ENCODE measurements at places on chromosomes 7 and 10. TPM values are rescaled to one million over a fixed set of nuclear protein-coding genes. Genes with fewer than 3 reads are reported as not detected.

DNAH11 gene
- not detected for total RNA-seq

GARIN1A gene
- total RNA-seq = 0.09 TPM

OR6V1 gene
- not detected for total RNA-seq

CYP3A4 gene
- not detected for total RNA-seq

MUC3A gene
- under 0.01 TPM for total RNA-seq

ADRA2A gene
- total RNA-seq = under 0.01 TPM

CALML5 gene
- not detected for total RNA-seq

FFAR4 gene
- total RNA-seq = not detected

MSMB gene
- not detected for total RNA-seq

RNF133 gene
- total RNA-seq = 0.76 TPM

LIPN gene
- total RNA-seq = not detected

PRSS2 gene
- not detected for total RNA-seq

LRIT1 gene
- not detected for total RNA-seq

SLC29A3 gene
- 3.0 TPM for total RNA-seq

KLF14 gene
- total RNA-seq = not detected

CFTR gene
- not detected for total RNA-seq

ADAP1 gene
- 5.0 TPM for total RNA-seq

COL28A1 gene
- total RNA-seq = not detected

C10orf62 gene
- total RNA-seq = not detected

OGDHL gene
- 0.22 TPM for total RNA-seq

PAPOLB gene
- total RNA-seq = 0.11 TPM

PDE6C gene
- not detected for total RNA-seq

MMS19 gene
- total RNA-seq = 55.1 TPM

OR2A12 gene
- total RNA-seq = not detected

PLAC9 gene
- total RNA-seq = 2.4 TPM

LBX1 gene
- not detected for total RNA-seq

ZMYND11 gene
- 54.3 TPM for total RNA-seq

KDM7A gene
- 9.3 TPM for total RNA-seq
